ENCODE measurements at places on chromosomes 7 and 10. TPM values are rescaled to one million over a fixed set of nuclear protein-coding genes. Genes with fewer than 3 reads are reported as not detected.

The CALN1 gene
- not detected for total RNA-seq

The ZNF467 gene
- 0.10 TPM for total RNA-seq

The GIMAP5 gene
- total RNA-seq, result 53.8 TPM

The ARHGEF35 gene
- total RNA-seq, result 3.4 TPM

The NANOS1 gene
- 1.0 TPM for total RNA-seq

The NPFFR1 gene
- not detected for total RNA-seq

The SLC18A3 gene
- not detected for total RNA-seq

The LIPK gene
- not detected for total RNA-seq

DNA sequence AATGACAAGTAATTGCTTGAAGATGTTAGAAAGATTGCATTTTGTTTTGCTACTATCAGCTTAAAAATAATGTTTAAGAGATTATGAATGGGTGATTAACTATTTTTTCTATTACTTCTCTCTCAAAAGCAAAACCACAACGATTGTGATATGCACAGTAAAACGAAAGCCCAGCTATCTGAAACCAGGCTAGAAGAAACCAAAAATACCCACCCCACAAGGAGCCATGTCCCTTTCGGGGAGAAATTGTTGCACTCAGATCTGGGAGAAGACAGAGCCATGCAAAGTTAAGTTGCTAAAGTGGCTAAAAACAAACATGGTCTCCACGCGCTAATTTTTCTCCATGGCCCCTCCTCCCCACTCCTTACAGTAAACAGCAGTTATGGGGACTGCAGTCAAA is 173.6 kb downstream of the RPS24 start:
- H3K27ac ChIP-seq, result no peak overlapping the region
- no peak overlapping the region for H3K4me3 ChIP-seq
- no peaks in the 10 kb centered on the region for H3K36me3 ChIP-seq
- no peaks in the 10 kb centered on the region for H3K4me1 ChIP-seq

GRCh38 chr7:47327698-47328391 is 254.1 kb downstream of the TNS3 start:
- H3K27me3 ChIP-seq, result no peaks in the 10 kb centered on the region
- H3K27ac ChIP-seq, result no peak overlapping the region
- H3K4me3 ChIP-seq, result no peak overlapping the region
- no peaks in the 10 kb centered on the region for H3K36me3 ChIP-seq

DNA sequence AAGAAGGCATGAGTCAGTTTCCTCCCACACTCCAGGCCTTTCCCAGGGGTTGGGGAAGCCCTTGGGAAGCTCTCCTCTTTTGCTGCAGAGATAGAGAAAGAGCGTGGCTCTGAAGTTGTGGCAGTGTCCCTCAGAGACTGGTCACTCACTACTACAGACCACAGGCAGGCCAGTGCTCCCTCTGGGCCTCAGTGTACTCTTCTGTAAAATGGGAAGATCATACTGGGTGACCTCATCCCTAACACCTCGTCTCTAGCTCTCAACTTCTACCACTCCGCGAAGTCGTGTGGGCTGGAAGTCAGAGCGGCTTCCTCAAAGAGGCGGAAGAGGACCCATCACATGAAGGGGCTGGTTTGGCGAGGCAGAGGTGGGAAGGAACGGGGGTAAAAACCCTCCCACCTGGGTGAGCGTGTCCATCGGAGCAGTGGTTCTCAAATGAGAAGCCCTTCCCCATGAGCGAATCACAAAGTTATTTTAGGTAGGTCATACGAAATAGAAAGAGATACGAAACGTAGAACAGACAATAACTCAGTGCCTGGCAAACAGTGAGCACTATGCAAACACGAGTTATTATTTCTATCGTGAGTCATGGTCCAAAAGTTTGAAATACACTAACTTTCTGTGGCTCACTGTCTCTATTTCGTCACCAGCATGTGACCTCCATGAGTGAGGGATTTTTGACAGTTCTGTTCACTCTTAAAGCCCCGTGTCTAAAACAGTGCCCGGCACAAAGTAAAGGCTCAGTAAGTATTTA is 32.7 kb downstream of the PRKAG2 start:
- H3K36me3 ChIP-seq, result no peaks in the 10 kb centered on the region
- H3K27me3 ChIP-seq, result peaks cover 2% of the 10 kb centered on the region
- peaks cover 6% of the 10 kb centered on the region for H3K4me1 ChIP-seq
- H3K4me3 ChIP-seq, result no peak overlapping the region
- H3K27ac ChIP-seq, result no peak overlapping the region
- DNase-seq, result no peak

GRCh38 chr10:26556748-26557640 is 118.9 kb downstream of the APBB1IP start:
- H3K36me3 ChIP-seq, result peaks cover 37% of the 10 kb centered on the region
- H3K27ac ChIP-seq, result no peak overlapping the region
- H3K4me3 ChIP-seq, result no peak overlapping the region
- no peaks in the 10 kb centered on the region for H3K27me3 ChIP-seq

DNA sequence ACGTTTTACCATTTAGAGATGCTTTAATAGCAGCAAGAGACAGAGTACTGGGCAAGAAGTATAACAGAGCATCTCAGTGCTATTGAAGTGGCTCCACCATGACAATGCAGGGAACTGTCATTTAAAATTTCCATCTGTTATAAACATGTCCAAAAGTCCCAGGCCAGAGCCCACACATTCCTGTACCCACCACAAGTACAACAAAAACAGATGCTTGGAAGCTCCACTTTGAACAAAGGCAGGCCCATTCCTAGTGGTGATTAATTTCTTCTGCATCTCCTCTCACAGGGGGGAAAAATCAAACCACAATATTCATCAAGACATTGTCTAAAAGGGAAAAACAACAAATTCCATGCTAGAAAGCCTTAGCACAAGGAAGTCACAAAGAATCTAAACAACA is 627.9 kb downstream of the PARD3 start:
- no peaks in the 10 kb centered on the region for H3K4me1 ChIP-seq
- no peak overlapping the region for H3K27ac ChIP-seq
- H3K4me3 ChIP-seq, result no peak overlapping the region
- H3K27me3 ChIP-seq, result peaks cover 2% of the 10 kb centered on the region
- DNase-seq, result no peak

DNA sequence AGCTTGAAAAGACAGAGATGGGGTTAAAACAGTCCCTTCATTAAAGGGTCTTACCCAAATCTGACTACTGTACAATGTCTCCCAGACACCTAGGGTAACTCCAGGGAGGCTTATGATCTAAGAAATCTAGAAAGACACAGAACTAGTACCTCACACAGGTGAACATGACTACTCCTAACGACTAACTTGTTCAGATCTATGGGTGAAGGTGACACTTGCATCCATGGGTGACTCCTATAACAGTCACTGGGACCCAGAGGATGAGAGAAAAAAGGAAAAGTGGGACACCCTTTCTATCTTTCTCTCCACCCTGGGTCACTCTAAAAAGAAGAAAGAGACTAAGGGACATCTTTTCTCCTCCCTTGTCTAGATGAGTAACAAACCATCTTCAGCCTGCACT is 19.2 kb downstream of the AKR1C8 start:
- H3K4me1 ChIP-seq, result no peaks in the 10 kb centered on the region
- H3K36me3 ChIP-seq, result peaks cover 3% of the 10 kb centered on the region
- no peak for DNase-seq
- H3K27me3 ChIP-seq, result no peaks in the 10 kb centered on the region

DNA sequence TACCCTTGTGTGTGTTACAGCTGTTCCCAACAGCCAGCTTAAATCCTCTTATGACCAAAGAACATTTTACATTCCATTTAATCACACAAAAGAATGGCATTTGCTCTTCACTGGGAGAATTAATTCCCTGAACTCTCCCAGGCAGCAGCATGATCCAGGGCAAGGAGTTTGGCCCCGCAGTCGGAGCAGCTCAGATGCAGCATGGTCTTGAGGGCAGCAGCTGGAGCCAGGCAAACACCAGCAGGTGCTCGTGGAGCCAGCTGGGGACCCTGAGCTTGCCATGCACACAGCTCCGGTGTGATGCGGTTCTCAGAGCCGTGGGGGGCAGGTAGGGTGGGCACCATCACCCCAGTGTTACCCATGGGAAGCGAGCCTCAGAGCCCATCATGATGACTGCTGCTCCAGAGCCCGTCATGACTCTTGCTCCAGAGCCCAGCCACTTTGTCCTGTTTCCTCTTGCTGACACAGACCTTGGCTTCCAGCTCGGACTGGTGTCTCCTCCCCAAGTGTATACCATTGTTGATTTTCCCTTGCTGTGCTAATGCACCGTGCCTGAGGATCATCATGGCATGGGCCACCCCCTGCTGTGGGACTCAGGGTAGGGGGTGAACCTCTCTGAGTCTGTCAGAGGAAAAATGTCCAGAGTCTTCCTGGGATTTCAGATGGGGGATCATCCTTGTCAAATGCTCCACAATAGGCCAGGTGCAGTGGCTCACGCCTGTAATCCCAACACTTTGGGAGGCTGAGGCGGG is 75.8 kb downstream of the ZRANB1 start:
- peaks cover 4% of the 10 kb centered on the region for H3K4me1 ChIP-seq
- DNase-seq, result no peak
- no peaks in the 10 kb centered on the region for H3K36me3 ChIP-seq
- H3K27ac ChIP-seq, result no peak overlapping the region
- peaks cover 8% of the 10 kb centered on the region for H3K27me3 ChIP-seq

GRCh38 chr10:69866246-69866687 is 64.6 kb downstream of the COL13A1 start:
- H3K27ac ChIP-seq, result no peak overlapping the region
- H3K36me3 ChIP-seq, result no peaks in the 10 kb centered on the region
- no peaks in the 10 kb centered on the region for H3K4me1 ChIP-seq
- no peaks in the 10 kb centered on the region for H3K27me3 ChIP-seq

DNA sequence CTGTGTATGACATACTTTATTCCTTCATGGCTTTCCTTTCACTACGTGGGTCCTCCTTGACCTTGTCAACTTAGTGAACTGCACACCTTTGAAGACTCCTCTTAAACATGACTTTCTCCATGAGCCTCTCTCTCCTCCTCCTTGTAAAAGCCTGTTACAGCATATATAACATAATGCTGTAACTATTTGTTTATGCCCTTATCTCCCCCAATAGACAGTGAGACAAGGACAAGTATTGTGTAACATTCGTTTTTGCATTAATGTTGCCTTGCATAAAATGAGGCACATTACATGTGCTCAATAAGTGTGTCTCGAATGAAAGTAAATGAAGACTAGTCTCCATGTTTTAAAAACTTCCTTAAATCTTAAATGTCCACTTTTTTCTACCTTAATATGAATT is 4.3 kb upstream of the LAMB1 start:
- H3K27ac ChIP-seq, result no peak overlapping the region
- H3K4me3 ChIP-seq, result no peak overlapping the region
- no peaks in the 10 kb centered on the region for H3K36me3 ChIP-seq

DNA sequence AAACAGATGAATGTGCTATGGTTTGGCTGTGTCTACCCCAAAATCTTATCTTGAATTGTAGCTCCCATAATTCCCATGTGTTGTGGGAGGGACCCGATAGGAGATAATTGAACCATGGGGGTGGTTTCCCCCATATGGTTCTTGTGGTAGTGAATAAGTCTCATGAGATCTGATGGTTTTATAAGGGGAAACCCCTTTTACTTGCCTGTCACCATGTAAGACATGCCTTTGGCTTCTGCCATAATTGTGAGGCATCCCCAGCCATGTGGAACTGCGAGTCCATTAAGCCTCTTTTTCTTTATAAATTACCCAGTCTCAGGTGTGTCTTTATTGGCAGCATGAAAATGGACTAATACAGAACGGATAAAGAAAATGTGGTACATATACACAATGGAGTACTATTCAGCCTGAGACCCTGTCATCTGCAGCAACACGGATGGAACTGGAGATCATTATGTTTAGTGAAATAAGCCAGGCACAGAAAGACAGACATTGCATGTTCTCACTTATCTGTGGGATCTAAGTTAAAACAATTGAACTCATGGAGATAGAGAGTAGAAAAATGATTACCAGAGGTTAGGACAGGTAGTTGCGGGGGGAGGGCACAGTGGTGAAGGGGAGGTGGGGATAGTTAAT is 587.6 kb upstream of the NRP1 start:
- H3K27me3 ChIP-seq, result no peaks in the 10 kb centered on the region
- H3K4me1 ChIP-seq, result no peaks in the 10 kb centered on the region
- no peak for DNase-seq
- H3K27ac ChIP-seq, result no peak overlapping the region
- no peaks in the 10 kb centered on the region for H3K36me3 ChIP-seq

DNA sequence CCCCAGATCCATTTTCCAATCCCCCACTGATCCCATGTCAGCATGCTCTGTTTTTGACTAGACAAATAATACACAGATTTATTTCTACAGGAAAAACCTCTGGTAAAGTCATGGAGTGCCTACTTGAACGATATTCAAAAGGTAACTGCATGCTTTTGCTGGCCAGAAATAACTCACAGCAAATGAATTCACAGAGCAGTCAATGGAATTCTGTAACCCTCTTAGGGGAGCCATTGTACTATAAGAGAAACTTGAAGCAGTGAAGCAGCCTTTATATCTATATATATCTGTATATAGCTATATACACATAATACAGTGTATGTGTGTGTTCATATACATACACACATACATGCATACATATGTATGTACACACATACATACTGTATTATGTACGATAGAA is 29.0 kb upstream of the MEOX2 start:
- no peak overlapping the region for H3K4me3 ChIP-seq
- H3K27me3 ChIP-seq, result no peaks in the 10 kb centered on the region
- H3K27ac ChIP-seq, result no peak overlapping the region
- no peaks in the 10 kb centered on the region for H3K36me3 ChIP-seq

GRCh38 chr7:150986099-150986512 is 4.7 kb upstream of the NOS3 start:
- H3K4me3 ChIP-seq, result no peak overlapping the region
- peaks cover 50% of the 10 kb centered on the region for H3K27me3 ChIP-seq
- no peak overlapping the region for H3K27ac ChIP-seq
- no peaks in the 10 kb centered on the region for H3K36me3 ChIP-seq
- H3K4me1 ChIP-seq, result peaks cover 25% of the 10 kb centered on the region

DNA sequence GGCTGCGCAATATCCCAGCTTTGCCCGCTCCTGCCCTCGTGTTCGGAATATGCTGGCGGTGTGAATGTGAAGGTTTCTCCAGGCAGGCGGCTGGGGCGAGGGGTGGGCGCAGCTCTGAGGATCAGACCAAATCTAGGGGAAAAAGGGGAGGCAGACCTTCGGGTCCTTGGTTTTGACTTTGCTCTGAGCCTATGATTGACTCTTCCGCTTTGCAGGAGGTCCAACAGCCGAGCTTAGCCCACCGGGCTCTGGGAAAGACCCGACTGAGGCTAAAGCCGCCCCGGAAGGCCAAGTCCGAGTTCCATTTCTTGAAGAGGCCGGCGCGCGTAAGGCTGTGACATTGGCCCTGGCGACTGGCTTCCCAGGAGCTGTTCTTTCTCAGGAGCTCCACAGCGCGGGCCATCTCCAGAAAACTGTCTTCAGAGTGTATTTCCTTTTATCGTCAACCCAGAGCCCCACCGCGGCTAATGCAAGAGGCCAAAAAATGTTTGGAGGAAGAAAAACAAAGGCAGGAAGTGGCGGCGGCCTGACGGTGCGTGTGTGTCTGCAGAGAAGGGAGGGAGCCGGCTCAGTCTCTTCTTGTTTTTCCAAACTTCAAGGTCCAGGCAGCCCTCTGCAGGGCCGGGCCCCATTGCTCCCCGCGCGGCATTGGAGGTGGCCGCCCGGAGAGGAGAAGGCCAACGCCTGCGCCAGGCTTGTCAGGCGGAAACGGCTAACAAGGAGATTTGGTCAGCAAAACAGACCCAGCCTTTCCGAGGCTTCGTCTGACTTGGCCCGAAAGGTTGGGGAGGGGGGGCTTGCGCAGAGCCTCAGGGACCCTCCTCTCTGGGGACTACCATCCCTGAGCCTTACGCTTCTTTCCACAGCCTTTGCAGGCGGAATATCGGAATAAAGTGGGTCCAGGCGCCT is 3.6 kb upstream of the HOXA11 start:
- no peaks in the 10 kb centered on the region for H3K4me1 ChIP-seq
- peaks cover 86% of the 10 kb centered on the region for H3K27me3 ChIP-seq
- no peaks in the 10 kb centered on the region for H3K36me3 ChIP-seq
- H3K4me3 ChIP-seq, result peak overlapping the region; percentile 54

GRCh38 chr7:22563032-22563501 is 63.1 kb upstream of the STEAP1B start:
- peaks cover 24% of the 10 kb centered on the region for H3K27me3 ChIP-seq
- H3K4me1 ChIP-seq, result peaks cover 54% of the 10 kb centered on the region
- peak overlapping the region; percentile 70 for H3K4me3 ChIP-seq
- DNase-seq, result no peak
